ENCODE measurements at places on chromosomes 1 and 21. TPM values are rescaled to one million over a fixed set of nuclear protein-coding genes. Genes with fewer than 3 reads are reported as not detected.
A peak's percentile ranks its signal among the peaks of the same experiment; 100 is the strongest.

- H3K36me3 ChIP-seq: no peaks in the 10 kb centered on the region
- DNase-seq: no peak
- H3K4me1 ChIP-seq: peaks cover 18% of the 10 kb centered on the region
These were observed 7.8 kb upstream of the RIPK4 start for GRCh38 chr21:41774467-41775148.

DNA sequence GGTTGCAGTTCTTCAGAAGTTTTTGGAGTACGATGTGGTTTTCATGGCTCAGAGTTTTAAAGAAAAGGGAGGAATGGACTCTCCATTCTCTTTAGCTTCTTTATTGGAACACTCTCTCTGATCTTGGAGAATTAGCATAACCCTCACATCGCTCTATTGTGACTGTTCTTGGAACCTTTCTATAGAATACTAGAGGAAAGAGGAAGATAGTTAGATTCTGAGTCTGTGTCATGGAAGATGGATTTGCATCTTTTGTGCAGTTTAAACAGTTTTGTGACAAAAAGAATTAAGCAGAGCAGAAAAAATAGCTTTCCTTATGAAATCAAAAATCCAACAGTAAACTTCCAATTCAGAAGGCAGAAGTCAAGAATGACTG, 61.0 kb downstream of the KCNJ6 start:
- no peak overlapping the region for H3K4me3 ChIP-seq
- H3K4me1 ChIP-seq: no peaks in the 10 kb centered on the region
- no peaks in the 10 kb centered on the region for H3K27me3 ChIP-seq

DNA sequence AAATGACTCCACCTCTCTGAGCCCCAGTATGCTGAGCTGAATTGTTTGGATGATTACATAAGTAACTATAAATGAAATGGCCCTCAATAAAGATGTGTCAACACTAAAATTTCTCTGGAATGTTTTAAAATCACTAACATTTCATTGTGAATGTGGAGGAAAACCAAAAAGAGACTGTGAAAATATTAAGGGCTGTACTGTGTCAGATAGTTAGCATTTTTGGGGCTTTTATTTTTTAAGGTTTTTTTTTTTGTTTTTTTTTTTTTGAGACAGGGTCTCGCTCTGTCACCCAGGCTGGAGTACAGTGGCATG, 6.3 kb downstream of the MYOC start:
- H3K36me3 ChIP-seq: no peaks in the 10 kb centered on the region
- H3K27ac ChIP-seq: no peak overlapping the region
- no peaks in the 10 kb centered on the region for H3K27me3 ChIP-seq
- no peak overlapping the region for H3K4me3 ChIP-seq
- no peak for DNase-seq

DNA sequence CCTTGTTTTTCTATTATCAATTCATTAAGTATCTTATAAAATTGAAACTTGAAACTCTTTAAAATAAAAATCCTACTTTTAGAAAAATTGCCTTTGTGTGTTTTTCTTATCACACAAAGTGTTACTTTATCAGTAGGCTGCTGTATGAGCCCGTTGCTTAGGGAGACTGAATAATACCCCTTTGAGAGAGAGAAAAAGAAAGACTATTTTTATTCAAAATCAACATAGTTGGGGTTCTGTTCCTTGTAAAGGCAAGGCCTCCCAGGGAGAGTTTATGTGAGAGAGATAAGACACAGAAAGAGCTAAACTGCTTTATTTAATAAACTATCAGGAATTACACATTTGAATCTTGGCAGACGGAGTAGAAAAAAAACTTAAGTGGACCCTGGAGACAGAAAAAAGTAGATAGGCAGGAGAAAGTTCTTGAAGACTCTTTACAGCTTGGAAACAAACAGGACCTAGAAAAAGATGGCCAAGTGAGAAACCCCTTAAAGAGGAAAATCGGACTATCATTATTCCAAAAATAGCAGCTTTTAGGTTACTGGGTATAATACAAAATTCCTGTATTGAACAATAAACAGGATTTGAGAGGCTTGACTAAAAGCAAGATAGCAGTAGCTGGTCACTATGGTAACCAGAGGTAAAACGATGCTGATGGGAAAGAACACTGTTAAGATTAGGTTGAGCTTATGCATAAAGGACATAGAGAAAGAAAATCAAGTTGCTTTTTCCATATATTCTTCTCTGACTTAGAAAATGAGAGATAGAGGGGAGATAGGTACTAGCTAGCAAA, 170.9 kb downstream of the LRRC7 start:
- no peak for DNase-seq
- no peak overlapping the region for H3K4me3 ChIP-seq
- no peaks in the 10 kb centered on the region for H3K4me1 ChIP-seq
- H3K36me3 ChIP-seq: no peaks in the 10 kb centered on the region

DNA sequence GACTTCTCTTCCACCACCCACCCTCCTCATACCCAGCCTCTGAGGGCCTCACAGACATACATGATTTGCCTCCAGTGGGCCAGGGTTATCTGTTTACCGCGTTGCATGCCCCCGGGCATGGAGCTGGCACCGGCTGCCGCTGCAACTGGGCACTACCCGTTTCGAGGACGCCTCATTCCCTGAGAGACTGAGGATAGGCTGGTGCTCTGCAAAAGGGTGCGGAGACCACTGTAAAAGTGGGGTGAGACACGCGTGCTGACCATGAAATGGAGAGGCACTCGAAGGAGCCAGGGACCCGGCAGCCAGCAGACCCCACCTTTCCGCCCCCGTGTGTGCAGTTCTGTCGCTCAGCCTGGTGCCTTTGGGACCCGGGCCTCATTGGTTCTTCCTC, 20.6 kb downstream of the TP73 start:
- no peak for DNase-seq
- H3K36me3 ChIP-seq: no peaks in the 10 kb centered on the region
- H3K4me3 ChIP-seq: no peak overlapping the region
- no peak overlapping the region for H3K27ac ChIP-seq
- H3K27me3 ChIP-seq: no peaks in the 10 kb centered on the region

GRCh38 chr1:168960114-168960513, 146.4 kb upstream of the ATP1B1 start:
- peaks cover 11% of the 10 kb centered on the region for H3K27me3 ChIP-seq
- H3K4me3 ChIP-seq: no peak overlapping the region
- no peaks in the 10 kb centered on the region for H3K36me3 ChIP-seq
- no peak overlapping the region for H3K27ac ChIP-seq
- DNase-seq: no peak

- no peak for DNase-seq
- H3K27me3 ChIP-seq: no peaks in the 10 kb centered on the region
- H3K4me3 ChIP-seq: peak overlapping the region; percentile 90
- H3K27ac ChIP-seq: peak overlapping the region; percentile 100
These were observed 1.1 kb downstream of the RNF187 start for GRCh38 chr1:228488125-228488817.

DNA sequence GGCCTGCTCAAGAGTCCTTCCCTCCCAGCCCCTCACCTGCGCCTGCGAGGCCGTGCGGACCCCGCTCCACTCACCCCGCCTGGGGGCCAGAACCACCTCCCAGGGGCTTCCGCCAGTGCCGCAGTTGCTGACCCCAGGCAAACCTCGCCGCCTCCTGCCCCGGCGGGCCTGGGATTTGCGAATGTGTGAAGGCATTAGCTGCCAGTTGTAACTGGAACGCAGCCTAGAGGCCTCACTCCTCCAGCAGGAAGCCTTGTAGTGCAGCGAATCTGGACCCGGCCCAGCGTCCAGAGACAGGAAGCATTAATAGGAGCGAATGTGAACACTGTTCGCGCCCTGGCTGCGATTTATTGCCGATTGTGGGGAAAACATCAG, 140.9 kb upstream of the ARHGEF16 start:
- H3K27me3 ChIP-seq: peaks cover 26% of the 10 kb centered on the region
- no peak overlapping the region for H3K27ac ChIP-seq
- peaks cover 6% of the 10 kb centered on the region for H3K36me3 ChIP-seq
- DNase-seq: peak; percentile 19
- no peaks in the 10 kb centered on the region for H3K4me1 ChIP-seq

DNA sequence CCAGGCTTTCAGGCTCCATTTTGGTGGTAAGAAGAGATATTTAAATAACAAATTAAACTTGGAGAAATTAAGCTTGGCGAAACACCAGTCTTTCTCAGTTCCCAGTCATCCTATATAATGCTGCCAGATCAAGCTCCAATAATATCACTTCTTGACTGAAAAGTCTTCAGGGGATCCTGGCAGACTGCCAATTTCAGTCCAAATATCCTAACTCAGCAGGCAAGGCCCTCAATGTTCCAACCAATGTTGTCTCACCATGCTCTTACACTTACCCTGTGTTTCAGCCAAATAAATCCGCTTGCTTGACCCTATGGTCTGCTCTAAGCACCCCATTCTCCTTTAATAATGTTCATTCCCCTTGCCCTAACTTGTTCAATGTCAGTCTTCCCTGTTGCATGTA, 39.9 kb upstream of the BCL10 start:
- peaks cover 35% of the 10 kb centered on the region for H3K4me1 ChIP-seq
- no peaks in the 10 kb centered on the region for H3K36me3 ChIP-seq
- H3K27me3 ChIP-seq: no peaks in the 10 kb centered on the region
- no peak for DNase-seq

CACNA1S gene
- not detected for total RNA-seq

OR2T11 gene
- total RNA-seq: not detected

All from MCF 10A (cell line).